ENCODE measurements at places on chromosomes 12 and 14. TPM values are rescaled to one million over a fixed set of nuclear protein-coding genes. Genes with fewer than 3 reads are reported as not detected.

KCNA1 gene
- not detected for total RNA-seq

NYNRIN gene
- 1.8 TPM for total RNA-seq

ARHGEF25 gene
- total RNA-seq: 2.0 TPM

ANKRD33 gene
- not detected for total RNA-seq

LRCOL1 gene
- 0.61 TPM for total RNA-seq

MAP1LC3B2 gene
- not detected for total RNA-seq

RPGRIP1 gene
- total RNA-seq: 0.44 TPM

RAP1B gene
- total RNA-seq: 49.7 TPM

HOMEZ gene
- 3.4 TPM for total RNA-seq

- H3K27ac ChIP-seq: no peak overlapping the region
- H3K27me3 ChIP-seq: peaks cover 7% of the 10 kb centered on the region
- H3K4me1 ChIP-seq: no peaks in the 10 kb centered on the region
These were observed 953 bp upstream of the NXPH4 start for GRCh38 chr12:57215668-57216013.

GRCh38 chr14:61438860-61439765 lies 117.7 kb downstream of the PRKCH start:
- H3K27ac ChIP-seq: peak overlapping the region; percentile 34
- peaks cover 17% of the 10 kb centered on the region for H3K4me1 ChIP-seq
- peak; percentile 67 for DNase-seq
- peak overlapping the region; percentile 1 for H3K4me3 ChIP-seq
- H3K27me3 ChIP-seq: no peaks in the 10 kb centered on the region

GRCh38 chr12:75877763-75878621 lies 153.6 kb downstream of the PHLDA1 start:
- no peak overlapping the region for H3K4me3 ChIP-seq
- no peak for DNase-seq
- H3K27me3 ChIP-seq: no peaks in the 10 kb centered on the region

DNA sequence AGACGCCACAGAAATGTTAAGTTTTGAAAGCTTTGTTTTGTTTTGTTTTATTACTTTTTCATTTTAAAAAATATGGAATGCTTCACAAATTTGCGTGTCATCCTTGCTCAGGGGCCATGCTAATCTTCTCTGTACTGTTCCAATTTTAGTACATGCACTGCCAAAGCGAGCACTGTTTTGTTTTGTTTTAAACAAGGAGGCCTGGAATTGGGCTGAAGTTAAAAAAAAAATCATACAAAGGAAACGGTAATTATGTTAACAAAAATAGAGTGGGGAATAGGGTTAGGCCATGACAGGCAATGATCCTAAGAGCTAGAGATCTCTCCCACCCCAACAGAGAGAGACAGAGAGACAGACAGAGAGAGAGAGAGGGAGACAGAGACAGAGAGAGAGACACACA lies 57.0 kb downstream of the ZFP36L1 start:
- H3K27me3 ChIP-seq: no peaks in the 10 kb centered on the region
- H3K4me3 ChIP-seq: no peak overlapping the region
- peaks cover 10% of the 10 kb centered on the region for H3K4me1 ChIP-seq
- no peaks in the 10 kb centered on the region for H3K36me3 ChIP-seq

- no peak overlapping the region for H3K4me3 ChIP-seq
- H3K36me3 ChIP-seq: no peaks in the 10 kb centered on the region
- no peak for DNase-seq
- H3K27ac ChIP-seq: no peak overlapping the region
- no peaks in the 10 kb centered on the region for H3K4me1 ChIP-seq
These were observed 3.3 kb downstream of the PPP1R3E start for GRCh38 chr14:23299211-23299957.

GRCh38 chr14:53043027-53043581 lies 92.3 kb upstream of the FERMT2 start:
- peaks cover 8% of the 10 kb centered on the region for H3K4me1 ChIP-seq
- H3K27me3 ChIP-seq: no peaks in the 10 kb centered on the region
- peak overlapping the region; percentile 12 for H3K4me3 ChIP-seq
- peak; percentile 35 for DNase-seq
- peak overlapping the region; percentile 13 for H3K27ac ChIP-seq

GRCh38 chr14:56004323-56004722 lies 113.9 kb upstream of the PELI2 start:
- no peak for DNase-seq
- no peak overlapping the region for H3K4me3 ChIP-seq
- H3K36me3 ChIP-seq: no peaks in the 10 kb centered on the region
- no peaks in the 10 kb centered on the region for H3K4me1 ChIP-seq

DNA sequence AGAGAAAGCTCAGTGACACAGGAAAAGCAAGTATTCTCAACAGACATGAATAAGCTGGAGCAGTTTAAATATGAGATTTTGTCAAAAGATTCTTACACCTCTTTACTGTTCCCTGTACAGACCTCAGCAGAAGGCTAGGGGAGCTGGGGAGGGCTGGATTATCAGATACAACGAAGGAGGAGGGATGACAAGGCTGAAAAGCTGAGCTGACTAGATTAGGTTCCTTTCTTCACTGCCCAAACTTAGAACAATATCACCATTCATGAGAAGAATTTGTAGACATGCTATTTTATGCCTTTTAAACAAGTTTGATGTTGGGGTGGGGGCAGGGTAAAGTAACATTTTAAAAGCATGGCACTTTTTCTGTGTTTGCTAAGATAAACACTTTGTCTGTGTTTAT lies 611.1 kb downstream of the AACS start:
- no peak overlapping the region for H3K27ac ChIP-seq
- no peaks in the 10 kb centered on the region for H3K27me3 ChIP-seq
- H3K4me3 ChIP-seq: no peak overlapping the region
- no peak for DNase-seq
- H3K4me1 ChIP-seq: no peaks in the 10 kb centered on the region

- no peak overlapping the region for H3K4me3 ChIP-seq
- H3K4me1 ChIP-seq: no peaks in the 10 kb centered on the region
- no peak for DNase-seq
These were observed 11.0 kb downstream of the ASB2 start for GRCh38 chr14:93965287-93965821.

DNA sequence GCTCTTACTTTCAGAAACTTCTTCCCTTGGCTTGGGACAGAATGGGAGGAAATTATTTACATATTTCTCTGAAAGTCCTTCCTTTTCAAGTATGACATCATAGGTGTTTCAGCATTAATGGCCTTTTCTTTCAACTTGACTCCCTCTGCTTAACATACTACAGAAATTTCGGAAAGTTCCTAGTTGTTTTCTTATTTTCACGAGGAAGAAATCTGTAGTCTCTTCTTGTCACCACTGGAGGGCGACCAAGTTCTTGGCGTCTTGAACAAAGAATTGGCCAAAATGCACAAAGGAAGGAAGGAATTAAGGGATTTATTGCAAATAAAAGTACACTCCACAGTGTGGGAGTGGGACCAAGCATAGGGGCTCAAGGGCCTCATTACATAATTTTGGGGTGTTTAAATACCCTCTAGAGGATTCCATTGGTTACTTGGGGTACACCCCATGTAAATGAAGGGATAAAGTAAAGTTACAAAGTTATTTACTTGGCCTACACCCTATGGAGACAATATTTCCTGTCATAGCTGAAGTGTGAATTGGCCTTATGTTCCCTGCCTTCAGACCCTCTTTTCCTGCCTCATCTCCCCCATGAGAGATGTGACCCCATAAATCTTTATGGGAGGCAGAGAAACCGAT lies 70.4 kb downstream of the RPL10L start:
- peaks cover 2% of the 10 kb centered on the region for H3K4me1 ChIP-seq
- no peak overlapping the region for H3K27ac ChIP-seq
- H3K27me3 ChIP-seq: no peaks in the 10 kb centered on the region
- H3K4me3 ChIP-seq: no peak overlapping the region

DNA sequence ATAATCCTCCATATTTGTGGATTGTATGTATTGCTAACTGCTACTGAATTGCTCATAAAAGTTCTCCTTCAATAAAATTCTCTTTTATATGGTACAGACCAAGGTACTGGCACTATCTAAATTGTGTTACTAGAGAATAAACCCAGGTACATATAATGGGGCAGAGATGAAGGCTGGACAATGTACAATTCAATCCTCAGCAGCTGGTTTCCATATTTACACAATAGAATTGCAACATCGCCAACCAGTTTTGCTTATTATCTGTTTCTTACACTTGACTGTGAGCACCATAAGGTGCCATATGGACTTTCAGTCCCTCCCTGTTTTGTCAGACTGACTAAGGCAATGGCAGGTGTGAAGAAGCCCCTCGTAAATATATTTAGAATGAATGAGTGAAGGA lies 18.1 kb downstream of the KITLG start:
- H3K36me3 ChIP-seq: no peaks in the 10 kb centered on the region
- H3K4me3 ChIP-seq: no peak overlapping the region
- no peaks in the 10 kb centered on the region for H3K4me1 ChIP-seq
- H3K27ac ChIP-seq: no peak overlapping the region

DNA sequence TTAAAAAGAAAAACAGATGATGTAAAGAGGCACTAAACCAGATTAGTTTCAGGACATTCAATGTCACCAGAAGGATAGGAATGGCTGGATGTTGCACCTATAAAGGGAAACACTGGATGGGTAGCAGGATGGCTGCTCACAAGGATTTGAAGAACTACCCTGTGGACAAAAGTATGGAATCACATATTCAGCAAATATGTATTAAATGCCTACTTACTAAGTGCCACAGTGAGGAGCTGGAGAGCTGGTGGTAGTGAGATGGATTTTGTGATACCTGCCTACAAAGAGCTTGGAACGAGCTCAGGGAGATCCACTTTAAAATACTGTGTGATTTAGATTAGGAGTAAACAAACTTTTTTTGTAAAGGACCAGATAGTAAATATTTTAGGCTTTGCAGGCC lies 316.2 kb downstream of the PAWR start:
- H3K36me3 ChIP-seq: no peaks in the 10 kb centered on the region
- no peak for DNase-seq
- no peaks in the 10 kb centered on the region for H3K4me1 ChIP-seq
- no peak overlapping the region for H3K4me3 ChIP-seq
- H3K27ac ChIP-seq: no peak overlapping the region

DNA sequence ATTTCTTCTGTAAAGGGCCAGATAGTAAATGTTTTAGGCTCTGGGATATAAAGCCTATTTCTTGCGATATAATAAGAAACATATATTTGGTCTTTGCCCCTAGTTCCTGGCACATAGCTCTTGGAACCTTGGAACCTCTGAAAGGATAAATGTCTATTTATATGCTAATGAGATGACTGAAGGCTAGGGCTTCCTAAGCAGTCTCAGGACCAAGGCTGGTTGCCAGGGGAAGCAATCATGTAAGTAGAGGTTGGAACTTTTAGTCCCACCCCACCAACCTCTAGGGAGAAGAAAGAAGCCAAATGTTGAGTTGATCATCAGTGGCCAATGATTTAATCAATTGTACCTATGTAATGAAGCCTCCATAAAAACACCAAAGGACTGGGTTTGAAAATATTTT lies 26.6 kb upstream of the NFYB start:
- H3K4me3 ChIP-seq: no peak overlapping the region
- DNase-seq: no peak
- no peaks in the 10 kb centered on the region for H3K4me1 ChIP-seq
- no peaks in the 10 kb centered on the region for H3K27me3 ChIP-seq
- H3K36me3 ChIP-seq: no peaks in the 10 kb centered on the region

GRCh38 chr12:71958056-71958455 lies 19.4 kb downstream of the TPH2 start:
- no peaks in the 10 kb centered on the region for H3K4me1 ChIP-seq
- no peak for DNase-seq
- no peaks in the 10 kb centered on the region for H3K27me3 ChIP-seq
- no peaks in the 10 kb centered on the region for H3K36me3 ChIP-seq
- H3K4me3 ChIP-seq: no peak overlapping the region

GRCh38 chr12:54012631-54013409 lies 4.0 kb downstream of the HOXC8 start:
- DNase-seq: no peak
- no peaks in the 10 kb centered on the region for H3K4me1 ChIP-seq
- H3K36me3 ChIP-seq: no peaks in the 10 kb centered on the region
- H3K27ac ChIP-seq: no peak overlapping the region

GRCh38 chr12:93938317-93938716 lies 210.1 kb upstream of the PLXNC1 start:
- DNase-seq: no peak
- H3K27me3 ChIP-seq: no peaks in the 10 kb centered on the region
- H3K4me1 ChIP-seq: no peaks in the 10 kb centered on the region

- no peaks in the 10 kb centered on the region for H3K36me3 ChIP-seq
- H3K4me1 ChIP-seq: no peaks in the 10 kb centered on the region
- no peak for DNase-seq
- H3K4me3 ChIP-seq: no peak overlapping the region
- H3K27ac ChIP-seq: no peak overlapping the region
These were observed 362.9 kb downstream of the PCNX1 start for GRCh38 chr14:71270111-71270510.

DNA sequence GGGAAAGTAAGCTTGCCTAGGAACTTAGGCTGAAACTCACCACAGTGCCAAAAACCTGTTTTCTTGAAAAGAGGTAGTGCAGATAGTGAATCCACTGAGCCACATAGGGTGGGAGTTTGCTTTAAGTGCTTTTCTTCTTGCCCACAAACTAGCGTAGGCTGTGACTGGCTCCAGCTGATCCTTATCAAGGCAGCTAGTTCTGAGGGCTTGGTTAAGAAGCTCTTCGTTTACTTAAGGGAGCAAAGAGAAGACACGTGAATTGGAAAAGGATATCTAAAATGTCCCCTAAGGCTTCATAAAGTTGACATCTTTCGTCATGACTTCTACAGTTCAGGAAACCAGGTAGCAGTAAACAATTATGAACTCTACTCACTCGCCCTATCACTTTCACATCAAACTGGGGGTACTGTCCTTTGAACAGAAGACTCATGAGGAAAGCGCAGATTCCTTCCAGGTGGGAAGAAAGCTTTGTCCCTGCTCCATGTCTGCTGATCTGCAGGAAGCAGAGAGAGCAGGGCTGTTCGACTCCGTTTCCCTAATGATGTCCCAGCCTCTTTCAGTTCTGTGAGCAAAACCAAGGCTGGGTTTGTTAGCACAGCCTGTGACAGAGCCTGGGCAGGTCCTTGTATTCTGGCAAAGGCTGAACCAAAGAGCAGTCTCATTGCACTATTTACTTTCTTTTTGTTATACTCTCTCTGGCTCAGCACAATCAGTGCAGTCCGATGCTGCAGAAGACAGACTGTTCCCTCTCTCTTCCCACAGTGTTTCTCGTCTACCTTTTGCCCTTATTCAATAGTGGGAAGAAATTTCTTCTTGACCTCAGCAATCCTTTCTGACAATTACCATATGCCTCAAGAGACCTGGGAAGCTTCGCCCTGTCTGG lies 93.5 kb upstream of the ETV6 start:
- no peak for DNase-seq
- H3K27ac ChIP-seq: no peak overlapping the region
- H3K4me3 ChIP-seq: no peak overlapping the region
- H3K36me3 ChIP-seq: no peaks in the 10 kb centered on the region
- H3K27me3 ChIP-seq: no peaks in the 10 kb centered on the region
- no peaks in the 10 kb centered on the region for H3K4me1 ChIP-seq

GRCh38 chr12:58529114-58529665 lies 391.1 kb downstream of the LRIG3 start:
- H3K36me3 ChIP-seq: no peaks in the 10 kb centered on the region
- no peaks in the 10 kb centered on the region for H3K27me3 ChIP-seq
- H3K4me3 ChIP-seq: no peak overlapping the region
- H3K27ac ChIP-seq: no peak overlapping the region
- H3K4me1 ChIP-seq: no peaks in the 10 kb centered on the region

- DNase-seq: no peak
- peaks cover 22% of the 10 kb centered on the region for H3K4me1 ChIP-seq
- no peaks in the 10 kb centered on the region for H3K36me3 ChIP-seq
- no peak overlapping the region for H3K27ac ChIP-seq
These were observed 70.8 kb upstream of the SRSF5 start for GRCh38 chr14:69696204-69696527.
